ENCODE measurements at places on chromosomes 1 and 21.

DNA sequence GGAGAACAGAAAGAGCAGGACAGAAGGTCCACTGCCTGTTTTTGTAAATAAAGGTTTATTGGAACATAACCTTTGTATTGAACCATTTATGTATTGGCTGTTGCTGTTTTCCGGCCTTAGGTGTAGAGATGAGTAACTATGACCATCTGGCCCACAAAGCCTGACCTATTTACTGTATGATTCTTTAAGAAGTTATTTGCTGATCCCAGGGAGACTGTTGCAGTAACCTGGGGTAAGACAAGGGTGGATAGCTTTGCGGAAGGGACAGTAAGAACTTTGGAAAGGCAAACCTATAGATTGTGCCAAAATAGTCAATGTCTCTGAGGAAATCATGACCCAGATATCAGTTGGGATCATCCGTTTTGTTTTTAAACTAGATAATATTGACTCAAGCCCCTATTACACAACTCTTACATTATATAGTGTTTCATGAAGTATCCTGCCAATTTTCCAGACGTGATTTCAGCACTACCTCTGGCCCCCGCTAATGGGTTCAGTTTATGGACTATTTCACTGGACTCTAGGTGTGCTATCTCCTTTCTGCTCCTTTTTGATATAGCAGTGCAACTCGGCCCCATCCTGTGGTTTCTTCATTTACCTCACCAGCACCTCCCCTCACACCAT, 20.8 kb upstream of the TLCD4 start:
- no peak for DNase-seq

GRCh38 chr1:33346927-33347649, 26.2 kb upstream of the A3GALT2 start:
- DNase-seq: peak; percentile 92

DNA sequence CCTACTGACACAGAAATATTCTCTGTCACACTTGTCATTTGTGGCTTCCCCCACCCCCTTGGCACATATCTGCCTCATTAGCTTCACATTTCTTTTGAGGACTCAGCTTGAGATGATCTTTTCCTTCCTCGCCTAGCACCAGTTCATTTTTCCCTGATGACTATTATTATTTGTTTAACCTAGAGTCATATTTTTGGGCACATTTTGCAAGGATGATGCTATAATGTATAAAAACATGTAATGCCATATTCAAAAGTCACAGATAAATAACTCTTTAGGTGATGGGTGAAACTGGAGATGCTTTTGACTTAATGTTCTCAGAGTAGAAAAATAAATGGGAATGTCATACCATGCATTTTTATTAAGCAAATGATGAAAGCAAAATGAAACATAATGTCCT, 202.7 kb downstream of the BACH1 start:
- peak; percentile 93 for DNase-seq

- DNase-seq: no peak
Measured at GRCh38 chr1:244709476-244710368, 56.8 kb downstream of the DESI2 start.

- DNase-seq: no peak
Measured at GRCh38 chr1:245388687-245389086, 233.9 kb downstream of the KIF26B start.

GRCh38 chr1:26003262-26003661, 5.4 kb upstream of the PAFAH2 start:
- no peak for DNase-seq

DNA sequence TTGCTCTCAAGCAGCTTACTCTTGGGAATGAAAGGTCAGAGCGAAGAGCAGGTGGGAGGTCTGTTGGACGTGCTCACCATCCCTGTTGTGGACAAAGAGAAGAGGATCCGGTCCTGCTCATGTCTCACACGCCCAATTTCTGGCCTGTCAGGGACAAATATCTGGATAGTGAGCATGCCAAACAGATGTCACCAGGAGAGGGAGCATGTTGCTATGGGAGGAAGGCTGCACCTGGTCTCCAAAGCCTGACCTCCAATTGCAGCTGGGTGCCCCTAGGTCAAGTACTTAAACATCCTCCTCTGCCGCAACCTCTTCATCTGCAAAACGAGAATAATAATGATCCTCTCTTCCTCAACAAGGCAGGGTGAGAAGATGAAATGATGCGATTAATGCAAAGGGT, 53.4 kb downstream of the DMRTA2 start:
- DNase-seq: no peak

DNA sequence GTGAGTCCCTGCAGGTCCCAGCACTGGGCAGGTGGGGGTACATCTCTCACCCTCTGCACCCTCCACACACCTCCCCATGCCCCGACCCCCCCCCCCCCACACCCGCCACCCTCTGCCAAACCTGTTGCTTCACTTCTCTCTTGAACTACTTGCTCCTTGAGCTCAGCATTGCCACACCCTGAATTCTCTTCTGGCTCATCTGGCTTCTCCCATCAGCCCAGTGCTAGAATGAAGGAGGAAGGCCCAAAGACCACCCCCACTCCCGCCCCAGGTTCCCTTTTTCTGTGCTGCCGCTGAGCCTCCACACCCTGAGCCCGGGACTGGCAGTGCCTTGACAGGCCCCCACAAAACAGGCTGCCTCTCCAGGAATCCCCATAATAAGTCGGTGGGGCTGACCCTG, 6.4 kb upstream of the TNNI1 start:
- DNase-seq: no peak

DNA sequence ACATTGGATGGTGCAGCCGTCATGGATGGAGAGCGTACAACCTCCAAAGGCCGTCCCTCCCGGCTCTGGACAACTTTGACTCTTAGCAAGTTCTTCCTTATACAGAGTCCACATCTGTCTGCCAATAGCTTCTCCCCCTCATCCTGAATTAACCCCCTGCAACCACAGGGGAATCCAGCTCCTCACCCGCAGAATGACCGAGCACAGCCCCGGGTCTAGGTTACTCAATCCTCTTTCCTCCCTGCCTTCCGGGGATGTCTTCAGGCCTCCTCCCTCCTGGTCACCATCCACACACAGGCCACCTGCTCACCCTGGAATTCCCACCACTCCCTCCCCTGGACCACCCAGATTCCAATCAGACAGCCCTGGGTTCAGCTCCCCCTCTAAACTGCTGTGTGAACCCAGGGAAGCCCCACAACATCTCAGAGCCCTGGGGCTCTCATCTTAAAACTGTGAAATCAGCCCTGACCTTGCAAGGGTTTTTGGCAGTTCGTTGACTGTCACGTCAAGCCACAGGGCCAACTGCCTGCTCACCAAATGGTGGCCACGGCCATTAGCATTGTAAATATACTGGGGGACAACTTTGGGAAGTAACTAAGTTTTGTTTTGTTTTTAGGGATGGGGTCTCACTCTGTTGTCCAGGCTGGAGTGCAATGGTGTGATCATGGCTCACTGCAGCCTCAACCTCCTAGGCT, 54.2 kb downstream of the HSPG2 start:
- no peak for DNase-seq

- DNase-seq: peak; percentile 58
Measured at GRCh38 chr1:8597455-8597854, 220.0 kb downstream of the RERE start.

DNA sequence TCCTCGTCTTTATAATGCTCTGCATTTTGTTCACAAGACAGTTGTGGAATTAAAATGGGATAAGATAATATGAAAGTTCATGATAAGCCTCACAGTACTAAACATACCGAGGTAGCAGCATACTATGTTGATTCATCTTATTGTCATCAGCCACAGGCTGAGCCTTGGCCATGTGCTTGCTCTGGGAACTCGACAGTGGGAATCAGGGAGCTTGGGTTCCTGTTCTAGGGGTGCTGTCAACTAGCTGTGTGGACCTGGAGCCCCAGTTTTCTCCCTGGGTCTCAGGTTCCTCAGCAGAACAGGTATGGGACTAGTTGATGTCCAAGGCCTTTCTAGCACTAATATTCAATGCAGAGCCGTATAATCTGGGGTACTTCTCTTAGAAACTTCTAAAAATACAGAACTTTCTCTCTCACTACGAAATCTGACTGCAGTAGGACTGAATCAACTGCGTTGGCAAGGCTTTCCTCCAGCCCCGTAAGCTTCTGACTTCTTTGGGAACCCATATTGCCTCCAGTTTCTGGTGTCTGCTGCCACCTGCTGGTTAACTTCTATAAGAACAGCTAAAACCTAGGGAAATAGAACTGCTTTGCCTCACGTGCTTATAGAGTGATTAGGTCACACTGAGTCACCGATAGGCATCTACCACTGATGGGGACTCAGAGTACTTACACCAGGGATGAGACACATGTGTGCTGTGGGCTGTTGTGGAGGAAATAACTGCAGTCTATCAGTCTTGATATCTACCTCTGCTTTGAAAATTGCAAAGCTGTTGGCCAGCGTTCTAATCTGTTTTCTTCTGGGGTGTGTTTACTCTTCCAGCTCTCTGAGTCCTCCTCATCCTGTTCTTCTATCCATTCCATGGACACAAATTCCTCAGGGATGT, 110.9 kb downstream of the RGL1 start:
- peak; percentile 97 for DNase-seq
